ENCODE measurements at places on chromosomes 13 and 19.

DNA sequence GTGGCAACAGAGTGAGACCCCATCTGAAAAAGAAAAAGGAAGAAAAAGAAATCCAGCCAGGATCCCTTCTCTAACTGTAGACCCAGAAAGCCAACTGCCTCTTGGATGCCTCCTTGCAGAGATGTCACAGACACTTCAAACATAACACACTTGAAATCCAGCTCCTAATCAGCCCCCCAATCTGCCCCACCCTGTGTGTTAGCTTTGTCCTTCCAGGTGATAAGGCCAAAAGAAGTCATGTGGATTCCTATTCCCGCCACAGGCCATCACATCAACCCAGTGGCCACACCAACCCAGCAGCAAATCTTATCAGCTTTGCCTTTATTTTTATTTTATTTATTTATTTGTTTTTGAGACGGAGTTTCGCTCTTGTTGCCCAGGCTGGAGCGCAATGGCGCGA lies 8.1 kb downstream of the BEST2 start:
- DNase-seq: no peak

DNA sequence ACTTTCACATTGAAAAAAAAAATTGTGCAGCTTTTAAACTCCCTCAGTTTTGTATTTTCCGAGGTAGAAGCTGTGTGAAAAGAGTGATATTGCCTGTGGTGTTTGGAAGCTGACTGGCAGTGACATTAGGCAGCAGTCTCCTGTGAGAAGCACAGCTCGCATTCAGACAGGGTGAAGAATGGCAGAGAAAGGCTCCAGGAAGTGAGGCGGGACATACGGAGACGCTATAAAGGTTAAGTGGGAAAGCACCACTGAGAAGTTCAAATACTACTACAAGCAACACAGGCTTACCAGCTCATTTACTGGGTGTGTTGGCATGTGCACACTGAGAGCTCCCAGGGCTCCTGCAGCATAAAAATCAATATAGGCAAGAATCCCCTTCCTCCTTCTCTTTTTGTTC lies 88.4 kb downstream of the RXFP2 start:
- DNase-seq: no peak

DNA sequence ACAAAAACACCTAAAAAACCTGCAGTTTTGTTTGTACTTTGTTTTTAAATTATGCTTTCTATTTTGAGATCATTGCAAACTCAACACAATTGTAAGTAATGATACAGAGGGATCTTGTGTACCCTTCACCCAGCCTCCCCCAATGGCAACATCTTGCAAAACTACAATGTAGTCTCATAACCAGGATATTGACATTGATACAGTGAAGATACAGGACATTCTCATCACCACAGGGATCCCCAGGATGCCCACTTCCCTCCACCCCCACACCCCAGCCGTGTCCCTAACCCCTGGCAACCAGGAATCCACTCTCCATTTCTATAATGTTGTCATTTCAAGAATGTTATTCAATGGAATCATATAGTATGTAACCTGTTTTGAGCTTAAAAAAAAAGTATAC lies 10.3 kb upstream of the C5AR2 start:
- DNase-seq: no peak

DNA sequence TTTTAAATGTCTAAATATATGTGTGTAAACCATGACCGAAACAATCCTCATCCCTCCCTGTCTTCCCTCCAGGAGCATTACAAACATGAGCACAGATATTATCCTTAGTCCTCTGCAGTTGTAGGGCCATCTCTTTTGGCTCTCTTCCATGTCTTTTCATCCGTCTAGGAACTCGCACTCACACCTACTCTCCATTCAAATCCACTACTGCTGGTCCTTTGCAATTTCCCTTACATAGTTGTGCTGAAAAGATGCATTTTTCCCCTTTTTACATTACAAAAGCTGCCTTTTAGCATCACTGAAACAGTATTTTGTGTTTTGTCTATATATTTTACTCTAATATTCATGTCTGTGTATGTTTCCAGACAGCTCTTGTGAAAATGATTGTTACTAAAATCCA lies 237.8 kb downstream of the DACH1 start:
- DNase-seq: no peak

DNA sequence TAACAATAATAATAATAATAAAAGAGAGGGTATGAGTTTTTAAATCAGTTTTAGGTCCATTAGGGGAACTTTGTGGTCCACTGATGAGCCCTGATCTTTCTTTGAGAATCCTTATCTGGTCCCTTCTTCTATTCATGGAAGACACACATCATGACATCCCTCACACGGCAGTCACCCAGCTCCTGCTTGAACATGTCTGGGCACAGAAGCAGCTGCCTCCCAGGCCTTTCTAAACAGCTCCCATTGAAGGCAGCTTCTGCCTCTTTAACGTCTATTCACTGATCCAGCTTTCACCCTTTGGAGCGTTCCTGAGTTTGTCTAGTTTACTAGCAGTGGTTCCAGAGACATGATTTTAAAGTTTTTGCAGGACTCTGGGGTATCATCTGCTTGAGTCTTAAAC lies 42.6 kb upstream of the STK24 start:
- DNase-seq: no peak

DNA sequence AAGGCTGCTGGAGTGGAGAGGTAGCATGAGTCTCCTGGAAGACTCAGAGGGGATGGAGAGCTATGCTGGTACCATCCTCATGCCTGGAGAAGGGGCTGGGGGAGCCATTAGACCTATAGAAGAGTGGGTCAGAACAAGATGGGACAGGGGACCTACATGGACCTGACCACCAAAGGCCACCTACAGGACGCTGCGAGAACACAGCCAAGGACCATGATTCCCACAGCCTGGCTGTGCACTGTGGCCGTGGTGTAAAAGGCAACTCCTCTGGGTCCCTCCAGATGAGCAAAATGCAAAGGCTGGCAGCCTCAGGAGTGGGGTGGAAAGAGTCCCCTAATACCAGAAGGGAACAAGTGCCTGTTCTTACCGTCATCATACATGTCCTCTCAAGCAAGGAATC lies 216.2 kb downstream of the SLC7A1 start:
- DNase-seq: no peak
